ENCODE measurements at places on chromosomes 6 and 20.

DNA sequence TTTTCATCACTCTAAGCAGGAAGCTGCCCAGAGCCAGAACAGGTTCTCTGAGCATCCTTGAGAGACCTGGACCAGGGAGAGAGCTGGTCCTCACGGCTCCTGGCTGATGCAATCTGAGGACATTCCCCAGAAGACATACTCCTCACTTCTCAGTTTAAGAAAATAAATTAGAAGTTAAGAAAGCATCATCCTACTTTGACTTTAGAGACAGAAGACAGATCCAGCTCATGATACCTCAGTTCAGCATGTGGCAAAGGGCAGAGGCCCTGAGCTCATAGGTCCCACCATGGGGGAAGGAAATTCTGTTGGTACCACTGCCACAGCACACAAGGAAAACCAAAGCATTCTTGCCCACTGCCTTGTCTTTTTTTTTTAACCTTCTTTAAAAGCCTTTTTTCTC, 378.1 kb upstream of the JARID2 start:
- DNase-seq: no peak

DNA sequence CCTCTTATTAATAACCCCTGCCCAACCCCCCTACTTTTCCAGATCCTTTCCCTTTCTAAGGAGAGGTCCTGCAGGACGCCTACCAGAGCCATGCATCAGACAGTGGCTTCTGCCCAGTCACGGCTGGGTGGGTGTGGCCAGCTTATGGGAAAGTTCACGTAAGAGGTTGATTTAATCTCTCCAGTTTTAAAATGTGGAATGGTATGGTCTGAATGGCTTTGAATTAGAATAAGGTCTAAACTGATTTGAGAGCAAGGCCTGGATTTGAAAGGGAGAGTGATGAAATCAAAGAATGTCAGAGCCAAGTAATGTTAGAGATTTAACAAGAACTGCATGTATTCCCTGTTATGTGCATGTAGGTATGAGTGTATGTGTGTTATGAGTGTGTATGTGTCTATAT, 275.7 kb downstream of the PAX1 start:
- DNase-seq: no peak

DNA sequence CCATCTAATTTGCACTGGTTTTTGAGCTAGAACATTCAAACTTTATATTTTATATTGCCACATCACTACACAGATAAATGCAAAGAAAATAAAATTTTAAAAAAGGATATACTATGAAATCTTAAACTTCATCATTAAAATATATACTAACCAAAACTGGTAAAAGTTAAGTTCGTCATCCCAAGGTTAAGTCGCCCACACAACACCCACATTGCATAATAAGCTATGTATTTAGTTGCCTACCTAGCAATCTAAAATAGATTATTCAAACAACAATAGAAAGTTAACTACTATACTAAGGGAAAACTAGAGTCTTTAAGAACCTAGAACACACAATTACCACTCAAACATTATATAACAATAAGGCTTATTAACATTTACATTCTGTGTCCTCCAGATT, 24.5 kb downstream of the PDE10A start:
- DNase-seq: no peak

DNA sequence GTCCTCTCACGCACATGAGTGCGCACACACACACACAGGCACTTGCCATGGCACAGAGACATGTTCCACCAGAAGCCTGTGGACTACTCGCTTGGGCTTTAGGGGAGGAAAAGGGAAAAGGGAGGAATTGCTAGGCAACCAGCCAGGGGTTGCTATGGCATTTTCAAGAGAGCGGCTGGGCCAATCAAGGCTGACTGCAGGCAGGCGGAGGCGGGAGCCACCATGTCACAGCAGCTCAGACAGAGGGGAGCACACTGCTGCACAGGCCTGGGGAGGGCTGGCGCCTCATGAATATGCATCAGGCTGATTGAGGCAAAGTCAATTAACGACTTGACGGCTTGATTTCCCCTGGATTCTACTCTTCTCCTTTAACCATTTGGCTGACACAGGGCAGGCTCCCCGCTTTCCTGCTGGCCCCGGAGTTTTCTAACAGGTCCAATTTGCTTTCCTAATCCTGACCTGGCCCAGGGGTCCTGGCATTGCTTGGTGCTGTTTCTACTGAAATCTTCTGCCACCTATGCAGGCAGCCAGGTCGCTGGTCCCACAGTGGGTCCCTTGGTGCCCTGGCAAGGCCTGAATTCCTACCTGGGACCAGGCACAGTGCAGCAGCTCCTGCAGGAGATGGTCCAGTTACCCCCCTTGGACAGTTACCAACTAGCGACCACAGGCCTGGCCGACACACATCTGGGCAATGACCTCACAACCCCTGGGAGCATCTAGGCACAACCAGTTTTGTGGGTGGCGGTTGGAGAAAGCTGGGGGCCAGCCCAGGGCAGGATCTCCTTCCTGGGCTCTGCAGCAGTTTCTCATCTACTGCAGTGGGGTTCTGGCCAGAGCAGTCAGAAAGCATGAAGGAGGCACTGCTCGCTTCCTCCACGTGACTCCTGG, 52.1 kb downstream of the YTHDF1 start:
- DNase-seq: no peak

DNA sequence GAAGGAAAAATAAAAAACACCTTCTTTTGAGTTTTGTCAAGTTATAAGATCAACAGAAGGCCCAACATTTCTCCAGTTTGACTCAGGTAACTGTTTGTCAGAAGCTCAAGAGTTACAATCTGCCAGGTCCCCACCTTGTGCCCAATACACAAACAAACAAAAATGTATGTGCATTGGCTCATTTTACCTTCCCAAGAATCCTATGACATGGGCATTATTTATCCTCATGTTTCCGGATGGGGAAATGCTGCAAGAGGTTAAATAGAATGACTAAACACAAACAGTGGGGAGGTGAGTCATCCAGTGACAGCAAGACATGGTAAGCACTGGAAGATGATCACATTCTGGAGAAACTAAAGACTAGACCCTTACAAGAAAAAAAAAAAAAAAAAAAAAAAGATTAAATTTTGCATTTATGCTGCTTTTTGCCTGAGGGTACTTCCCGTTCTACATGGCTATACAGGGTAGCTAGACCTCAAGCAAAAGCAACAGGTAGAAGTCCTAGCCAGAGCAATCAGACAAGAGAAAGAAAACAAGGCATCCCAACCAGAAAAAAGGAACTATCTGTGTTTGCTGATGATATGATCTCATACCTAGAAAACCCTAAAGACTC, 23.6 kb upstream of the ANKRD60 start:
- no peak for DNase-seq

GRCh38 chr6:156820089-156820798, 43.1 kb downstream of the ARID1B start:
- DNase-seq: no peak

DNA sequence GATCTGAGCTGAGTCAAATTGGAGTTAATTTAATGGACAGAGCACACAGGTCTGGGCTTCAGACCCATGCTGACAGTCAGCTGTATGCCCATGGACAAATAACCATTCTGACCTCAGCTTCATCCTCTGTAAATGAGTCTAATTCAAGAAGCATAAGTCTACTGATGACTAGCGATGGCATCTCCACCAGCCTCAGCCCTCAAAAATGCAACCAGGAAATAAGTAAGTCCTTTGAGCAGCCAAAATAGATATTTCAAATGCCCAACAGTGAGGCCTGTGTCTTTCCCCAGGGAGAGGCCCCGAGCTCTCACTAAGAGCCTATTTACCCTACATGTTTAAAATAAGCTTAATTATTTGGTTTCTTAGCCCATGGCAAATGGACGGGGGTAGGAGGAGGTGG, 114.2 kb upstream of the MTHFD1L start:
- DNase-seq: no peak

DNA sequence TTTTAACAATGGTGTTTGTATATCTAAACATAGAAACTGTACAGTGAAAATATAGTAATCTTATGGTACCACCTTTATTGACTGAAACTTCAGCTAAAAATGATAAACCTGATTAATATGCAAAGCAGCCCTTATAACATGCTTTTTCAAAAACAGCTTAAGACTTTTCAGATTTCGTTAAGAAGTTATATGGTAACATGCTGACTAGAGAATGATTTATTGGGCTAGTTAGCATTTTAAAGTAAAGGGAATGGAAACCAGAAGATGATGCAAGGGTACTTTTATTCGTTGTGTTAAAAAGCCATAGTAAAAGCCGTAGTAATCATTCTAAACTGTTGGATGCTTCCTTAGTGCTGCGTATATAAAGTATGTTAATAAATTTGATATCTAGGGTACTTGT, 50.5 kb downstream of the CBFA2T2 start:
- no peak for DNase-seq
